ENCODE measurements at places on chromosomes 3 and 15.

DNA sequence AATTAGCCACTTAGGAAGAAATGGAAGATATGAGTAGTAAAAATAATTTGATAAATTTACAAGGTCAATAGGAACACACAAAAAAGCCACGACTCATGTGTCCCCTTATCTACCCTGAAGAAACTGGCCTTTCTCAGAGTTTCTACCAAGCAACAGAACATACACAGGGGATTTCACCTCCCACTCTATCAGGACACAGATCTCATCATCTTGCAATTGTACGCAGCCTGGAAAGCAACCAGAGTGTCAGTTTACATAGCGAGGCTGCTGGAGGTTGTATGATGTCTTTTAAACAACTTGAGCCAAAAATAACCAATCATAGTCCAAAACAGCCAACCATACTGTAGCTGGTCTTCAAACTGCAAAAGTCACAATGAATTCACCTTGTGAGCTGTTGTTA, 19.7 kb upstream of the LMOD3 start:
- no peak for DNase-seq

DNA sequence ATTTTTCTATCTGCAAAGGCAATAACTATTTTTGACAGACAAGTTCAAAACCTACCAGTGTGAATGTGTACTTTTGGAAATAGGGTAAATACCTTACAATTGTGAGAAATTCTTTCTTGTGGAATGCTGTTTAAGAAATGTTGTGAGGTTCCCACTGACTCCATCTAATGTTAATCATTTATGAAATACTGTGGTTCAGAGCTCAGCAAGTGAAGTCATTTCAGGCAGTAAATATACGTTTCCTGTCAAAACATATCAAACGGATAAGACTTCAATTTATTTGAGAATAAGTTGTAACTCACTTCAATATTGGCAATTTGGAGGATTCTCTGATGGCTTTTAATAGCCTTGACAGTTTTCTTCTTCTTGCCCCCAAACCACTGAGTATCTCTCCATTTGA, 16.4 kb downstream of the TAFA4 start:
- DNase-seq: no peak

DNA sequence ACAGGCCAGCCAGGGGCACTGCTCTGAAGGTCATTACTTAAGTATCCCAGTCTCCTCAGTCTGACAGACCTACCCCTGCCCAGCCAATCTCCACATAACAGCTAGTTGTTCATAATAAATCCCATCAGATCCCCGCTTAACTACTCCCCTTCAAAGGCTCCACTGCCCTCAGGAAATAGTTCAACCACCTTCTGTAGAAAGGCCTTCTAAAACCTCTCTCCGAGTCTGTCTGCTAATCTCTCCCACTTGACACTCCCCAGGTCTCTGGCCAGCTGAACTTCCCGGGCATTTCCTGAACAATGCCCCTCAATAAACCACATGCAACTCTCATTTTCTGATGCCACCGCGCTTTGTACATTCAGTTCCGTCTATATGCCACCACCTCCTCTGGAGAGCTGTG, 6.0 kb downstream of the PRC1 start:
- no peak for DNase-seq

GRCh38 chr15:100862162-100862561, 17.5 kb upstream of the ALDH1A3 start:
- DNase-seq: no peak

DNA sequence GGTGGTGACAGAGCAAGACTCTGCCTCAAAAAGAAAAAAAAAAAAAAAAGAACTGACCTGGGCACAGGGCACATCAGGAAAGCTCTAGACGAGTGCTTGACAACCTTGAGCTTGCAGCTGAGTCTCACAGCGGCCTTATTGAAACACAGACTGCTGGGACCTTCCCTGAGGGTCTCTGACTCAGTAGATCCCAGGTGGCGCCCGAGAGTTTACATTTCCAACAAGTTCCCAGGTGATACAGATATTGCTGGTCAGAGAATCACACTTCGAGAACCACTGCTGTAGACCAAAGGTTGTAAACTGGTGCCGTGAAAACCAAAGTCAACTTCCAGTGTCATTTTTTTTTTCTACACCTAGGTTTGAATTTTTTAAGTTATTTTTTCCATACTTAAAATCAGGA, 573.2 kb upstream of the MDFIC2 start:
- DNase-seq: no peak
